ENCODE measurements at places on chromosomes 16 and 17. TPM values are rescaled to one million over a fixed set of nuclear protein-coding genes. Genes with fewer than 3 reads are reported as not detected.

RAB11FIP4 gene
- total RNA-seq = 2.7 TPM

LGALS9B gene
- not detected for total RNA-seq

- no peak overlapping the region for H3K4me3 ChIP-seq
- no peak for DNase-seq
- H3K27me3 ChIP-seq = no peaks in the 10 kb centered on the region
- H3K36me3 ChIP-seq = no peaks in the 10 kb centered on the region
- no peak overlapping the region for H3K27ac ChIP-seq
Observed at GRCh38 chr16:52869243-52869642, 183.5 kb downstream of the CHD9NB start.

MT1E gene
- total RNA-seq = 229 TPM

LYZL6 gene
- not detected for total RNA-seq

CRK gene
- 69.5 TPM for total RNA-seq

DNA sequence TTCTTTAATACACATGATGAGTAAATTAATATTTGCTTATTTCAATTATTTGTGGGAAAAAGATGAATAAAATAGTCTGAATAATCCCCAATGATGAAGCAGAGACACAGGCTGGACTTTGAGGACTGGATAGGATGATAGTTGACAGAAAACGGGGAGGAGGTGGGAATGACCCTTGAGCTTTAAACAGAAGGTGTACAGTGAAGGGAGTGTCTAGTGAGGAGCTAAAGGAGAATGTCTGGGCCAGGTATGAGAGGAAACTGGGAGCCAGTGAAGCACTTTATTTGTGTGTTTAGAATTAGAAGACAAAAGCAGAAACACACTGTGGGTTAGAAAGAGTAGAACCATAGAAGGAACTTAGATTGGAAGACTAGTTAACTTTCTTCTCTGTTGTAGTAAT lies 230.4 kb upstream of the CA10 start:
- H3K4me1 ChIP-seq = no peaks in the 10 kb centered on the region
- H3K36me3 ChIP-seq = no peaks in the 10 kb centered on the region

KRTAP4-5 gene
- not detected for total RNA-seq

DNA sequence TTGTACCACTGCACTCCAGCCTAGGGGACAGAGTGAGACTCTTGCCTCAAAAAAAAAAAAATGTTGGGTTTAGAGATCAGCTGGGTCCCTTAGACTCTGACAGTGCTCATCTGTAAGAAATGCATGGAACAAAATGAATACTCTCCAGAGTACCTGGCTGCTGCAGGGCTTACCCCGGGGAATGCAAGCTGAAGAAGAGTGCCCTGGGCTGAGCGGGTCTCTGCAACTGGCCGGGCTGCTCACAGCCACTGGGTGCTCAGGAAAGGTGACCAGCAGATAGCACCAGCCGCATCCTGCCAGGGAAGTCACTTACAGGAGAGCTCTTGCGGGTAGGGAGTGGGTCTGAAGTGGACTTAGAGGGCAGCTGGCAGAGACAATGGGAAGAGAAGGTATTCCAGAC lies 82.1 kb downstream of the GAS7 start:
- no peaks in the 10 kb centered on the region for H3K36me3 ChIP-seq
- no peak for DNase-seq
- H3K4me1 ChIP-seq = peaks cover 94% of the 10 kb centered on the region
- H3K27me3 ChIP-seq = no peaks in the 10 kb centered on the region
- H3K4me3 ChIP-seq = no peak overlapping the region
- H3K27ac ChIP-seq = no peak overlapping the region

GRCh38 chr17:51351890-51352289 lies 91.5 kb downstream of the UTP18 start:
- no peaks in the 10 kb centered on the region for H3K36me3 ChIP-seq
- no peak overlapping the region for H3K27ac ChIP-seq
- no peak overlapping the region for H3K4me3 ChIP-seq

GRCh38 chr17:14196377-14196997 lies 40.2 kb downstream of the CDRT15 start:
- H3K27me3 ChIP-seq = no peaks in the 10 kb centered on the region
- no peak overlapping the region for H3K4me3 ChIP-seq
- H3K36me3 ChIP-seq = no peaks in the 10 kb centered on the region

DNA sequence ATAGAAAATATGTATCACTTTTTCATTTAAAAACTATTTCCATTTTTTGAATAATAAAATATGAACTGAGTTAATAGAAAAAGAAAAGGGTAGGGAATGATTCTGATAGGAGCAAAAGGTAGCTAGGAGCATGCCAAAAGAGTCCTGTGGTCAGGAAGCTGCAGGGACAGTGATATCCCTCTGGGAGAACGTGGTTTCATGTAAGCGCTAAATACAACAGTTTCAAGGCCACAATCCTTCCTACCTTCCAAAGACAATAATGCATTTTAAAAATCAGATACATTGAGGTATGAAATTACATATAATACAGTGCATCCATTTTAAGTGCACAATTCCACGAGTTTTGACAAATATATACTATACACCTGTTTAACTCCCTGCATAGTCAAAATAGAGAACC lies 55.8 kb downstream of the CCDC182 start:
- H3K27me3 ChIP-seq = no peaks in the 10 kb centered on the region
- no peak overlapping the region for H3K27ac ChIP-seq
- no peaks in the 10 kb centered on the region for H3K36me3 ChIP-seq

Measured in tibial nerve (tissue), 4 donors.